Activated CD8-positive, alpha-beta memory T cell treated with anti-CD3 and anti-CD28 coated beads for 1 hour (primary cell): ENCODE measurements at places on chromosomes 1 and 21.
A peak's percentile ranks its signal among the peaks of the same experiment; 100 is the strongest.

DNA sequence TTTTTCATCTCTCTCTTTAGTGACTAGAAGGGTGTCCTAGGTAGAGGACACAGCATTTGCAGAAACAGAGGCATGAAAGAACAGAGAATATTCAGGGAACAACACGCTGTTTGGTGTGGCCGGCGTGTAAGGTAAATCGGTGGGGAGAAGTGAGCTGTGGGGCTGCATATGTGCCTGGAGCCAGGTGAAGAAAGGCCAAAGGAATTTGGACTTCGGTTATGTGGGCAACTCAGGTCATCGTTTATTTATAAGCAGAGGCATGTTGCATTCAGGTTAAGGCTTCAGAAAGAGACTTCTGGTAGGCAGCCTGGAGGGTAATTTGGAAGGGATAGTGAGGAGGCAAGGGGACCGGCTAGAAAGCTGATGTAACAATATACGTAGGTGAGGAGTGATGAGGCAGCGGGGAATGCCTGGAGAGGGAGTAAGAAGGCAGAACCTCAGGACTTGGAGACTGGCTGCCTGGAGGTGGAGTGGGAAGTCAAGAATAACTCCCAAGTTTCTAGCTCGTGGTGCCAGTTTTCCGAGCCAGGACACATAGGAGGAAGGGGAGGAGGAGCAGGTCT is 64.1 kb upstream of the ACOT11 start:
- DNase-seq = no peak

- no peak for DNase-seq
Observed at GRCh38 chr21:46213620-46214286, 14.8 kb downstream of the LSS start.

DNA sequence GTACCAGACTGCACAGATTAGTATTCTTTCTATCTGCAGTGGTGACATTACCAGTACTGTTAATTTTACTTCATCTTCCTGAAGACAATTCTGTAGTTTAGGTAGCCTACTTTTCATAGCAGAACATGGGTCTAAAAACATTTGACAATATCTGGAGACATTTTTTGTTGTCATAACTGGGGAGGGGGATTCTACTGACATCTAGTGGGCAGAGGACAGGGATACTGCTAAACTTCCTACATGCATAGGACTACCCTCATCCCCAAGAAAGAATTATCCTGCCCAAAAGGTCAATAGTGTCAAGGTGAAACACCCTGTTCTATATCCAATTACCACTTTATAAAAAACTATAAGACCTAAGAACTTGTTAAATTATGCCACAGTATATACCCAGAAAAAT is 3.4 kb upstream of the ARHGAP29 start:
- no peak for DNase-seq

GRCh38 chr1:11654137-11654938 is at the start of the genes FBXO2 and FBXO44:
Gene FBXO2, minus strand, starts transcription at chr1:11654429. Its CDS starts 89 bp downstream, at chr1:11654340.
Gene FBXO44, plus strand, starts transcription at chr1:11654877. Its CDS starts 959 bp downstream, at chr1:11655836.
- no peak for DNase-seq

GRCh38 chr21:35711661-35712060 is 348.7 kb downstream of the SETD4 start:
- no peak for DNase-seq

DNA sequence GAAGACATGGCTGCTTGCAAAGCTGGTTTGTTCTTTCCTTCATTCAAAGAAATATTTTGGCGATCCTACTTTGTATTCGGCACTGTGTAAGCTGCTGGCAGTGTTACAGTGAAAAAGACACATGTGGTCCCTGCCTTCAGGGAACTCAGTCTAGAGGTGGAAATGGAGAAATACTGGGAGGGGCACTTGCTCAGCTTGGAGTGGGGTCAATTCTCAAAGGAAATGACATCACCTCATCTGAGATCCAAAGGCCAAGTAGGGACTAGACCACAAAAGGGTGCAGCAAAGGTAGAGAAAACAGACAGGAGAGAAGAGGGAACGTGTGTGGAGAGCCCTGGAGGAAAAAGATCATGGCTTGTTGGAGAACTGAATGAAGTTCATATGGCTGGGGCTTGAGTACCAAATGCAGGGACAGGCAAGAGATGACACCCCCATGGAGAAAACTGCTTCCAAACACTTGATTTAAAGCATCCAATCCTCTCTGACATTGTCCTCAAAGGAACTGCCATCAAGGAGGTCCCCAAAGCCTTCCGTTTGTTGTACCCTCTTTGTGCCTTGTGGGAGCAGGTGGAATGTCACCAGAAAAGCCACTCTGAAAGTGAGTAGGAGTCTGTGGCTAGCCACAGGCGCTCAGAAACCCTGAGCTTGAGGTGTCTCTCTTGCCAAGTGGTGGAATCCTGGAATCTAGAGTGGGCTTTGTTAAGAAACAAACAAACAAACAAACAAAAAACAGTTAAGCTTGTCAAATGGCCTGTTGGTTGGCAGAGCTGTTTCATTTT is 48.3 kb upstream of the TDRD10 start:
- no peak for DNase-seq

GRCh38 chr1:151858030-151858746 is 4.7 kb upstream of the THEM5 start:
- no peak for DNase-seq

DNA sequence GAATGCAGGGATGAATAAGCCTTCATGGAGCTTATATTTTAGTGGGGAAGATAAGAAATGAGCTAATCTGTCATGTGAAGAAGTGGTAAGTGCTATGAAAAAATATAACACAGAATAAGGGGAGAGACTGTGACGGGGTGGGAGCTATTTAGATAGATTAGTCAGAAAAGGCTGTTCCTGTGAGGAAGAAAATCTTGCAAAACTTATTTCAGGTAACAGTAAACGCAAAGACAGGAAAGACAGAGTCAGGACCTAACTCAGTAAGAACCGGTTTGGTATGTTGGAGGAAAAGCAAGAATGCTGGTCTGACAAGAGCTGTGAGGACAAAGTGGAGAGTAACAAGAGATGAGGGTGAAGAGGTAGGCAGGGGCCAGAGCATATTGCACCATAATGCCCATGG is 22.0 kb downstream of the GNAI3 start:
- DNase-seq = no peak

DNA sequence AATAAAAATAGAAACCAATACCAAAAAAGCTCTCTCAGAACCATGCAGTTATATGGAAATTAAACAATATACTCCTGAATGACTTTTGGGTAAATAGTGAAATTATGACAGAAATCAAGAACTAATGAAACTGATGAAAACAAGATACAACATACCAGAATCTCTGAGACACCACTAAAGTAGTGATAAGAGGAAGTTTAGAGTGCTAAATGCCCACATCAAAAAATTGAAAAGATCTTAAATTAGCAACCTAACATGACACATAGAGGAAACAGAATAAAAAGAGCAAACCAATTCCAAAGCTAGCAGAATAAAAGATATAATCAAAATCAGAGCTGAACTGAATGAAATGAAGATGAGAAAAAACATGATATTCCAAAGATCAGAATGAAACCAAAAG is 430.9 kb downstream of the LTN1 start:
- no peak for DNase-seq

- DNase-seq = no peak
Observed at GRCh38 chr1:202397256-202397655, 48.8 kb downstream of the PPP1R12B start.

GRCh38 chr1:234969581-234970400 is 158.8 kb downstream of the TOMM20 start:
- no peak for DNase-seq

- DNase-seq = no peak
Observed at GRCh38 chr21:34567604-34568155, 47.2 kb downstream of the RCAN1 start.

DNA sequence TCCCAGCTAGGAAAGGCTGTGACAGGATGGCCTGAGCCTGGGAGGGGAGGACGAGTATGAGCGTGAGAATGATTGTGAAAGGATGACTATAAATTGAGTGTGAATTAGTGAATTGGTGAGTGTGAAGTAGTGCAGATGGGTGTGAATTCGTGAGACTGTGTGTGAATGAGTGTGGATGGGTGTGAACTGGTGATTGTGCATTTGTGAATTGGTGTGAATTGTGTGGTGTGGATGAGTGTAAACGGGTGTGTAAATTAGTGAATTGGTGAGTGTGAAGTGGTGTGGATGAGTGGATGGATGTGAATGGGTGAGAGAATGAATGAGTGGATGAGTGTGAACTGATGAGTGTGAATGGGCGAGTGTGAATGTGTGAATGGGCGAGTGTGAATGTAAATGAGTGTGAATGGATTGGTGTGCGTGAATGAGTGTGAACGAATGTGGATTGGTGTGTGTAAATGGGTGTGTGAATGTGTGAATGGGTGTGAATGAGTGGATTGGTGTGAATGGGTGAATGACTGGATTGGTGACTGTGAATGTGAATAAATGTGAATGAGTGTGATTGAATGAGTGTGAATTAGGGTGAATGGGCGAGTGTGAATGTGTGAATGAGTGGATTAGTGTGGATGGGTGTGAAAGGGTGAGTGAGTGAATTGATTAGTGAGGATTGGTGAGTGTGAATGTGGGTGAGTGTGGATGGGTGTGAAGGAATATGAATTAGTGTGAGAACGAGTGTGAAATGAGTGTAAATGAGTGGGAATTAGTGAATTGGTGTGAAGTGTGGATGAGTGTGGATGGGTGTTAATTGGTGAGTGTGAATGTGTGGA is 7.7 kb upstream of the MXRA8 start:
- no peak for DNase-seq

GRCh38 chr1:100265562-100265930 is 470 bp upstream of the RTCA start:
- DNase-seq = no peak

- DNase-seq = no peak
Observed at GRCh38 chr1:22711591-22712501, 1.2 kb downstream of the EPHB2 start.

DNA sequence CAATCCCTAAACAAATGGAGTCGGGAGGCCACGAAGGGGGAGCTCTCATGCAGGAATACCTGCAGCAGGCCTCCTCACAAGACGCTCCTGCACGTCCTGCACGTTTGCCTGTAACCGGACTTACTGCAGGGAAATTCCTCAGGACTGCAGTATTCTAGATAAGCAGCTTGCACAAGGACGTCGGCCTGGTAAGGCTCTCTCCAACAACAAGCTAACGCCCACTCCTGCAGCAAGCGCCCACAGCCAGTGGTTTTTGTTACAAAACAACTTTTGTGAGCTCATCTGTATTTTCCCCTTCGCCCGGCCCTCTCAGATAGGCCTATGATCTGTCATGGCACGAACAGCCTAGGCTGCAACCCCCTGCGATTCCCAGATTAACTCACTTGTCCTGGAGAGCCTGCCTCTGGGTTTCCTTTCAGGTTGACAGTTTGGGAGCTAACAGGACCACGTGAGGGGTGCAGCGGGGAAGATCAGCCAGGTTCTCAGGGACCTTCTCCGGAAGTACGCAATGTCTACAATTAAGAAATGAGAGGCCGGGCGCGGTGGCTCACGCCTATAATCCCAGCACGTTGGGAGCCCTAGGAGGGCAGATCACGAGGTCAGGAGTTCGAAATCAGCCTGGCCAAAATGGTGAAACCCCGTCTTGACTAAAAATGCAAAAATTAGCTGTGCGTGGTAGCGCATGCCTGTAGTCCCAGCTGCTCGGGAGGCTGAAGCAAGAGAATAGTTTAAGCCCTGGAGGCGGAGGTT is 921 bp upstream of the MIB2 start:
- no peak for DNase-seq

GRCh38 chr21:15425049-15425448 is 304.7 kb upstream of the USP25 start:
- DNase-seq = no peak

GRCh38 chr1:107378426-107378825 is 237.6 kb downstream of the NTNG1 start:
- no peak for DNase-seq

DNA sequence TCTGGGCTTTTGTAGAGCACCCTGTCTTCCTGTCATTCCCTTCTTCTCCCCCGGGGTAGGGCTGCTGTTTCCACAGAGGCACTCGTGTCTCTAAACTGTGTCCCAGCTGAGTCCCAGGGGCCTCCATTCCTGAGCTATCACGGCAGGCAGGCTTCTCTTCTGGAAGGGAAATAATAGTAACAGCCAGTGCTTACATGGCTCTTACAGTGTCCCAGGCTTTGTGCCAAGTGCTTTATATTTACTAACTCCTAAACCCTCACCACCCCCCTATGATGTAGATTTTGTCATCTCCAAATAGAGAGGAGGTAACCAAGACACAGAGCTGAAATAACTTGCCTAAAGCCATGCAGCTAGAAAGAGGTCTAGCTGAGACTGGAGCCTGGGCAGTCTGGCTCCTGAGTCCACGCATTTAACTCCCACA is 1.4 kb upstream of the CELF3 start:
- no peak for DNase-seq

GRCh38 chr1:86753700-86754099 is 49.3 kb downstream of the SH3GLB1 start:
- no peak for DNase-seq

GRCh38 chr1:41416552-41417334 is 55.5 kb downstream of the FOXO6 start:
- DNase-seq = peak; percentile 49

- no peak for DNase-seq
Observed at GRCh38 chr1:58082596-58082995, 463.9 kb downstream of the OMA1 start.

GRCh38 chr21:25551569-25551968 is 55.7 kb downstream of the MRPL39 start:
- DNase-seq = no peak

- DNase-seq = no peak
Observed at GRCh38 chr21:38206646-38207045, 50.1 kb upstream of the KCNJ15 start.
